Activated CD4-positive, alpha-beta T cell treated with anti-CD3 and anti-CD28 coated beads, Interleukin-2, amount 50 U/mL, for 24 hours (primary cell): ENCODE measurements at places on chromosomes 3 and 15.

- no peak for DNase-seq
These were observed 27.6 kb downstream of the ANP32A start for GRCh38 chr15:68792901-68793766.

DNA sequence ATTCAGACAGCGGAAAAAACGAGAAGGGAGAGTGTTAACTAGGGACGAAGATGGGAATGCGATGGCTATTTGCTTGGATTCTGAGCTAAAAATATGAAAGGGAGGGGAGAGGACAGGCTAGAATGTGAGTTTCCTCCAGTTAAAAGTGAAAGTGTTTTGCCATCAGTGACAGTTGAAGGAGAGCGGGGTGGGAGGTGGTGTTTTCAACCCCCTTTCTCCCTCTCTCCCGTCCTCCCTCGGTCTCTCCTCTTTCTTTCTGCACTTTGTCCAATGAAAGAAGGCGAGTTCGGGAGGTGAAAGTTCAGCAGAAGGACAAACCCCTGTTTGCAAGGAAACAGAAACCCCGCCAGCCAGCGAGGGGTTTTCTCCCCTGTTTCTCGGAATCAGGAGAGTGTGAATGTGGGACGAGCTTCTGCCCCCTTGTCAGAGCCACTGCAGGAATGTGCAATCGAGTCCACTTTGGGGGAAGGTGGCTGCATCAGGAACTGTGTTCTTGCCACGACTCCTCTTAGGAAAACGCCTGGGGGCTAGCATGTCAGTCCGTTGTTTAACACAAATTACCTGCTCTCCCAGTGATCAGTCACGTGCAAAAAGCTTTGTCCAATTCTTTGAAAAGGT lies 975 bp upstream of the FOXP1 start:
- peak; percentile 75 for DNase-seq

DNA sequence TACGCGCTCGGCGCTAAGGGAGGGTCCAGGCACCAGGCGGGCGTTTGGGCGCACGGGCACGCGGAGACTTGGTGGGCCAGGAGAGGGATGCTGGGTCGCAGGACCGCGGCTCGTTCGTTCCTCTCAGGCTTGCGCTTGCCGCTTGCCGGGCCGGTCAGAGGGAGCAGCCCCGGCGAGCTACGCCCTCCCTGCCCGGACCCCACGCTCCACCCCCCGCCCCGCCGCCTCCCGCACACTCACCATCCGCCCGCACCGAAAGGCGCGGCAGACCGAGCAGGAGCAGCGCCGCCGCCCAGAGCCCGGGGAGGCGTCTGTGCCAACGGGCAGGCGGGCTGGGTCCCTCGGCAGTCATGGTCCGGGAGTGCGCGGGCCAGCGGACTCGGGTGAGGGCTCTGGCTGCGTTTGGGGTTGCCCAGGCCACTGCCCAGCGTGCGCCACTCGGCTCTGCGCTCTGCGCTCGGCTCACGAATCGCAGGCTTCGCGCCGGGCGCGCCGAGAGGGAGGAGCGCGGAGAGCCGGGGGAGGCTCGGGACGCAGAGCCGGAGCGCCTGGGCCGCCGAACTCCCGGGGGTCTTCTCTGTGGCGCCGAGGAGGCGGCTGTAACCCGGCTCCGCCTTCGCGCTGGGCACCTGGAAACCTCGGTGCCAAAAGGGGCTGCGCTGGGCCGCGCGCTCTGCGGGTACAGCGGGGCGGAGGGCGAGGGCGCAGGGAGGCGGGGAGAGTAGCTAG lies at the start of gene SUSD5:
Gene SUSD5, minus strand, starts transcription at position 365 of the 729 bp plus-strand sequence. Its CDS starts 13 bp downstream, at position 352.
- DNase-seq: no peak

DNA sequence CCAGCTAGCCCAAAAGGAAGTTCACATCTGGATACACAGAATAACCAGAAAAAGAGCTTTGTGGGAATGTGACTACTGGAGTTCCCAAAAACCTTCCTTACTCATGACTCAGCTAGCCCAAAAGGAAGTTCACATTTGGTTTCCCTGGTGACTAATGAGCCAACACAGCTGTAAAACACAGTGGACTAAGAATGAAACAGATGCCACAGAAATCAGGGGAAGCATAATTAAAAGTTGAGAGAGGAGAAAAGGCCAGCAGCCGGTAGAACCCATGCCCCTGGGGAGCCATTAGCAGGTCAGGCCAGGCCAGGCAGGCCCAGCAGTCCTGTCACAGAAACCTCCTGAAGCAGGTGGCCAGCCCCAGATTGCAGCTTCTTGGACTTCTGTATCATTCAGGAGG lies 130.3 kb downstream of the GHSR start:
- no peak for DNase-seq

DNA sequence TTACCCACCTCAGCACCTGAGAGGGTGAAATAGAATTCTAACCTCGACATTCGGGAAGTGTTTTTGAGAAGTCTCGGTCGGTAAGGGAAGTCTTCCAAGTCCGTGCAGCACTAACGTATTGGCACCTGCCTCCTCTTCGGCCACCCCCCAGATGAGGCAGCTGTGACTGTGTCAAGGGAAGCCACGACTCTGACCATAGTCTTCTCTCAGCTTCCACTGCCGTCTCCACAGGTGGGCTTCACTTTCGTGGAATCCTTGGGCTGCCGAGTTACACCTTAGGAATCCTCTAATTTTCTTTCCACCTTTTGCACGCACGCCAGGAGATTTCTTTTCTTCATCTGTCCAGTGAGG lies 775 bp downstream of the CCNDBP1 start:
- DNase-seq: no peak

DNA sequence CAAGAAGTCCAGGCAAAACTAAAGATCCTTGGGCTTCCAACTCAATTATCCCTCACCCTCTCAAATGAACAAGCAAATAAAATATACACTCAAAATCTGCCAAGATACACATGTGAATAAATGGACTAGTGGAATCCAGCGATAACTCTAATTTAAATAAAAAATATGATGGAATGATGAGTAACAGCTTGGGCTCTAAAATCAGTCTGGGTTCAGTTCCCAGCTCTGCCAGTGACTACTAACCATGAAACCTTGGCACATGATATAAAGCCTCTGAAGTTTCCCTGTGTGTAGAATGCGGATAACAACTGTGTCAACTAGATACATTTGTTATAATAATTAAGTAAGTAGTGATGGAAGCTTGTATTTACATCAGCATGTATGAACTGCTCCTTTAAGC lies 81.3 kb downstream of the CADPS start:
- DNase-seq: no peak

- DNase-seq: no peak
These were observed 138.9 kb upstream of the COL8A1 start for GRCh38 chr3:99499235-99500158.

DNA sequence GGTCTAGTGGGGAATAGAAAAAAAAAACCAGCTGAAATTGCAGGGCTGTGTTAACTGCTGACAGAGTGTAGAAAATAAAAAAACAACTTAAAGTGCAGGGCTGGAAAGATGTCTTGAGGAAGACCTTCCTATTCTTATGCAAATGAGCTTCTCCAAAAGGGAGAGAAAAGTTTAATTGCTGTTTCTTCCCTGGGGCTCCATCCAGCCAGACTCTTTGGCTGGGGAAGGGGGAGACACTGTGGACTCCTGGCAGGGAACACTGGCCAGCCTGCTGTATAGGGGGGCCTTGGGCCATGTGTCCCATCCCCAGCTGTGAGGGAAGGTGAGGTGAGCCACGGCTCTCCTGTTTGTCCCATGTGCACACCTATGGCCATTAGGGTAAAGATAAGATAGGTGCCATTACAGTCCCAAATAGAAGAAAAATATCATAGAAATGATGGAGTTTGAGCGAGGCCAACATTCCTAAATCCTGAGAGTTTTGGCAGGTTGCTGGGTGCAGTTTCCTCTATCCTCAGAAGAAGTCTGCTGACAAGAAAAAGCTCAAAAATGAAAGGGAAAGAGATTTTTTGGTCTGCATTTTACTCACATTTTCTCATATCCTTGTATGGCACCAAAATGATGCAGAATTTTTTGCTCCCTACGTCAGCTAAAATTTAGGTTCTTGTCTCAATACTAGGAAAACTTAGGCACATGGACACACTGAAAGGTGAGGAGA lies 901.7 kb downstream of the PLOD2 start:
- no peak for DNase-seq

- no peak for DNase-seq
These were observed 88.7 kb upstream of the BCL6 start for GRCh38 chr3:187833799-187834578.

- DNase-seq: no peak
These were observed 156.3 kb downstream of the FRMD5 start for GRCh38 chr15:44038755-44039191.

DNA sequence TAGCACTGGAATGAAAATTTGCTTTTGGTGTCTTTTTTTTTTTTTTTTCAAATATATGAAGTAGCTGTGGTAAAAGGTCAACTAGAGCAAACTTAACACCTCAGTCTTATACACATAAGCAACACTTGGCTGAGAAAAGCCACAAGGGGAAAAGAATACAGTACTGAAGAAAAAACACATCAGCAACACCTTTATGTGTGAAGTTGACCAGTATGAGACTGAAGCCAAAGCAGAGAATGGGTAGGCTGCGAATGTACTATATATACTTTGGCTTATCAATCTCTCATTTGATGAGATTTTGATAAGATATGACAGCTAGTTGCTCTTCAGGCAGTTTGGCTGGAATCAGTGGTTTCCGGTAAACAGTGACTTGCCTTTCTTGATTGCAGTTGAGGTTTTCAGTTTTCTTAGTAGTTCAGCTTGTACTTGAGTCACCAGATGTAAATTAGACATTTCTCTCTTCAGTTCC lies 22.0 kb upstream of the ZCWPW2 start:
- DNase-seq: no peak

DNA sequence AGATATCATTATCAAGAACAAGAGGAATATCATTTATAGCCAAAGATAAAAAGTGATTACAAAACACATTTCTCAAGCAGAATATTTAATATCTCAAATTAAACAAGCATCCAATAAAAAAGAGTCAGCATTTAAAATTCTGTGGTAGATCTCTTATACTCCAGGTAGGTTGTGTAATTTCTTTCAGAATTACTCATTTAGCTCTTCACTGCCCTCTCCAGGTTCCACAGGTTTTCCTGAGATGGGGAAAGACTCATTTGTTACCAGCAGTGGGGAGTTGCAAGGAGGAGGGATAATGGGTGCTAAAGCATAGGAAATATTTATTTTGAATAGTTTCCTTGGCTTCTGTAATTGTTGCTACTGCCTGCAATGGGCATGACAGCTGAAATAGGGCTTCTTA lies 83.1 kb upstream of the RASGRP1 start:
- no peak for DNase-seq

GRCh38 chr3:68666429-68667136 lies 265.8 kb downstream of the TAFA4 start:
- DNase-seq: no peak

DNA sequence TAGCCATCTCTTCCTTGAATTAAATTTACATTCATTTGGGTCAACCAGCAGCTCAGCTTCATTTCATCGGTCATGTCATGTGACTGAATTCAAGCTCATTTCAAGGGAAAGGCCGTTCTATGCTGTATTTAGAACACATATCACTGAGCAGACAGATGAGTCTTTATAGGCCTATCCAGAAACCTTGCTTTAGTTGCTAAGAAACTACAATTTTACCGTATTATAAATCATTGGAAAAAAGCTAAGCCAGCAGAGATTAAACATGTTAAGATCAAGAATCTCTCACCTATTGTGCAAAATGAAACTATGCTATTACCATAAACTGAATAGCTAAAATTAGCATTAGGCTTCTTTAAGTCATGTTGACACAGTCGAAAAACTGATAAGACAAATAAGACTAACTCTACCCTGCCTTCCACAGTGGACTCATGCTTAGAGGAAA lies 2.2 kb downstream of the NPTN start:
- DNase-seq: no peak

DNA sequence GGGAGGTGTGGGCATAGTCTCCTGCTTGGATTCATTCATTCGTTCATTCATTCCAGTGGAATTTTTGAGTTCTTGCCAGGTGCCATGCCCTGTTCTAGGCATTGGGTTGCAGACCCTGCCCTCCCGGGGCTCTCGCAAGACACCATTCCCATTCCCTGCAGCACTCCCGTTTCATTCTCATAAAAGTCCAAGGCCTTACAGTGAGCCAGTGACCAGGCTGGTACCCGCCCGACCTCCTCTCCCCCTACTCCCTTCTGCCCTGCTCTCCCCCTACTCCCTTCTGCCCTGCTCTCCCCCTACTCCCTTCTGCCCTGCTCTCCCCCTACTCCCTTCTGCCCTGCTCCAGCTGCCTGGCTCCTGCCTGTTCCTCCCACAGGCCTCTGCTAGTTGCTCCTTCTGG lies 41.9 kb downstream of the AMOTL2 start:
- no peak for DNase-seq

DNA sequence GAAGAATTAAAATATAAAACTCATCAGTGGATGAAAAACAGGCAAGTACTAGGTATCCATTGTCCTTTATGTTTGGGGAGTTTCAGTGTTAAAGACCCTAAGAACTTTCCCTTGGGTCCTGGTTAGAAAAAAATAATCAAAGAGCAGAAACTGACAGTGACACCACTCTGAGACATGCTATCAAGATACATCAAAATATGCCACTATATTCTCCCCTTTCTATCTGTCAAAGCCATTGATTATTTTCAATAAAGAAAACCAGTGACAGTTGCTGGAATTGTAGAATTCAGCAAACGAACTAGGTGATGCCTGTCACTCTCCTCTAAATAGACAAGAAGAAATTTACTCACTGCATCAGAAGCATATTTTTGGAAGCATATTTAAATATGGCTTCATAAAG lies 496.7 kb upstream of the CFAP20DC start:
- DNase-seq: no peak

DNA sequence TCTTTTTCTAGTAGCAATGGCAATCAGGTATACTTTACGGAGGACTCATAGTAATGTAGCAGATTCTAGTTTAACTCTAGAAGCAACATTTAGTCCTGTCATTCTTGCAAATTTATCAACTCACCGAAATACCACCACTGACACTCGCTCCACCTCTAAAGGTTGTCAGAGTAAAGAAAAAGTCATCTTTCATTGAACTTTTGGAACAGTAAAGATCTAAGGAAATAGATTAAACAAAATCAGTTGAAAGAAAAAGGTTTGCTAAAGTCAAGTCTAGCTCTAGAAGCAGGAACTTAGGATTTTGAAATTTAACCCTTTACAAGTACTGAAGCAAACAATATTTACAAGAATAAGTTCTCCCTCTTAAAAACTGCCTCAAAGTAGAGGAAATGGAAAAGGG lies 8.7 kb downstream of the ATP8B4 start:
- no peak for DNase-seq

DNA sequence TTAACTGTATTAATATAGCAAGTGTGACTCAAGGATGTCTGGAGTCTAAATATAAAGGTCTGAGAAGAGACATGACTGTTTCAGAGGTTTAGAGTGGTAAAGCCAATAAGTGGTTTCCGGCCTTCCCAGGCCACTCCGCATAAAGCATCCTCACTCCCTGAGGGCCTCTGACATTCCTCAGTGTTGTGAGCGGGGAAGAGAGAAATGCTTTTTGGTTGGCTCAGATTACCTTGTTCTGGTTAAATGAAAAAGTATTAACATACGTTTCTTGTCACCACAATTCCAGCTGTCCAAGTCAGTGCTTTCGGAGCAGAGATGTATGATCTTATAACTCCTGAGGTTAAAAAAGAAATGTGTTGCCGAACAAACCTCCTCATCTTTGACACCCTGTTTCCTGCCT lies 103.8 kb downstream of the RBMS3 start:
- no peak for DNase-seq
